ENCODE measurements at places on chromosomes 3 and 15. TPM values are rescaled to one million over a fixed set of nuclear protein-coding genes. Genes with fewer than 3 reads are reported as not detected.

- no peak overlapping the region for H3K27ac ChIP-seq
- H3K4me3 ChIP-seq: no peak overlapping the region
- DNase-seq: no peak
- no peaks in the 10 kb centered on the region for H3K4me1 ChIP-seq
- no peaks in the 10 kb centered on the region for H3K36me3 ChIP-seq
These were observed 58.5 kb downstream of the BBX start for GRCh38 chr3:107581230-107581629.

- no peak overlapping the region for H3K27ac ChIP-seq
- peaks cover 8% of the 10 kb centered on the region for H3K4me1 ChIP-seq
- no peaks in the 10 kb centered on the region for H3K36me3 ChIP-seq
These were observed 461.8 kb downstream of the MAGI1 start for GRCh38 chr3:65576966-65577365.

- H3K36me3 ChIP-seq: no peaks in the 10 kb centered on the region
- no peak for DNase-seq
- no peaks in the 10 kb centered on the region for H3K27me3 ChIP-seq
- no peaks in the 10 kb centered on the region for H3K4me1 ChIP-seq
- H3K4me3 ChIP-seq: no peak overlapping the region
These were observed 38.0 kb upstream of the XCR1 start for GRCh38 chr3:46065294-46065705.

DNA sequence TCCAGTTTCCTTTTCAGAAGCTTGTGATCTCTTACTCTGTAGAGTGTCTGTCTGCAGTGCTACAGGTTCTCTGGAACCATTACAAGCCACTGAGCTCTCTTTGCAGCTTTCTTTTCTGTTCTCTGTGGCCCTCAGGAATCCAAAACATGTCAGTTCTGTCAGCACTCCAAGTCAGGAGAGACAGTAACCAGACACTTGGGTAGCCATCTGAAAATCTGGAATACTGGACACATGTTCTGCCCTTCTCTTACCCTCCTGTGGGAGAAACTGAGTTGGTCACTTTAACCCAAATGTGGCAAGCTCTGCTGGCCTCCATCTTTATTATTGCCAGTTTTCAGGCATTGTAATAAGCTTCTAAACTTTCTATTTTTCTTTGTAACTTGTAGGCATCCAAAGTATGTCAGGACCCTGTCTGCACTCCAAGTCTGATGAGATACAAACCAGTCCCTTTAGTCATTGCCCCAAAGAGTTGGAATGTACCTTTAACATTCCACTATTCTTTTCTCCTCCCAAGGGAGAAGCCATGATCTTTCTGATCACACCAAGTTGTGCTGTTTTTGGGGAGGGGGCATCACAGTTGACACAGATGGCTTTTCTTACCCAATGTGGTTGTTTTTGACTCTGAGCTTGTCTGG lies 183.7 kb downstream of the DPH6 start:
- H3K4me1 ChIP-seq: no peaks in the 10 kb centered on the region
- no peak for DNase-seq
- H3K27me3 ChIP-seq: no peaks in the 10 kb centered on the region

DNA sequence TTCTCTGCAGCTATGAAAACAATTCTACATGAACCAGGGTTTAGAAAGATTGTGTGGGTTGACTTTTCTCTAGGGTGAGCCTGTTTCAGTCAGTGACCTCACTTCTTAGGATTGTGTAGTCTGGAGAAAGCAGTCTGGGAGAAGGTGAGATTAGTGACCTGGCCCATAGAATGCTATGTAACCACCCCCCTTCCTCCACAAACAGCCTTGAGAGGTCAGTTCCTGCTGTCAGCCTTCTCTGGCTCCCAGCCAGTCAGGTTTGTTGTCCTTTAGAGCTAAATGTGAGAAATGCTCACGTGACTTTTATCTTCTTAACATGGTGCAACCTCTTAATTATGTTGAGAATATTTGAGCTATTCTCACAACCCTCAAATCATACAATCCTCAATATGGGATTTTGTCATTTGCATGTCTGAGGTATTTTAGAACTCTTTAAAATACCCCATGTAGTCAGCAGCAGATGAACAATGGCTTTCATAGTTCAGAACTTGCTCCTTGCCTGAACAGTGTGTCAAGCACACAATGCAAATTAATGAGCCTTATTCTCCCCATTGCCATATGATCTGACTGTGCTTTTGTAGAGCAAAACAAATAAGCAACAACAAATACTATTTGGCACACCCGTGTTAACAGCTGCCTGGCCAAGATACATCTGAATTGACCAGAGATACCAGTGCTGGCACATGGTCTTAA lies 311.6 kb downstream of the CNTN6 start:
- DNase-seq: no peak
- H3K27ac ChIP-seq: no peak overlapping the region
- no peaks in the 10 kb centered on the region for H3K4me1 ChIP-seq
- no peaks in the 10 kb centered on the region for H3K27me3 ChIP-seq
- H3K4me3 ChIP-seq: no peak overlapping the region

DNA sequence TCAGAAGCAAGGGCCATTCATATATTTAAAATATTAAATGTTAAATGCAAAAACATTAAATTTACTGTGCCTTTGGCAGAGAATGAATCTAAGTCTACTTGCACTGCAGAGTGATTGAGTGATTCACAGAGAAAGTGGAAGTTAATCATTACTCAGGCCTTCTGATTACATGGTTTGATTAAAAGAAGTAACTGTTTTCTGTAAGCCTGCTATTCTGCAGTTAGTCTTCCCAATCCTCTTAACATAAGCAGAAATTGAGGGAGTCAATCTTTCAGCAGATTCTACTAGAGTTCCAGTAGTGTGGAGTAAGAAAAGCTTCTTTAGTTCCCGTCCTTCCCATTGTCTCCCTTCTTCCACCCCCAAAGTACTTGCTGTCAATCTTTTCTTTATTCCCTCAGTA lies 1.5 kb downstream of the NLGN1 start:
- H3K4me1 ChIP-seq: peaks cover 30% of the 10 kb centered on the region
- DNase-seq: no peak
- H3K4me3 ChIP-seq: no peak overlapping the region
- peaks cover 11% of the 10 kb centered on the region for H3K27me3 ChIP-seq
- H3K27ac ChIP-seq: no peak overlapping the region

DNA sequence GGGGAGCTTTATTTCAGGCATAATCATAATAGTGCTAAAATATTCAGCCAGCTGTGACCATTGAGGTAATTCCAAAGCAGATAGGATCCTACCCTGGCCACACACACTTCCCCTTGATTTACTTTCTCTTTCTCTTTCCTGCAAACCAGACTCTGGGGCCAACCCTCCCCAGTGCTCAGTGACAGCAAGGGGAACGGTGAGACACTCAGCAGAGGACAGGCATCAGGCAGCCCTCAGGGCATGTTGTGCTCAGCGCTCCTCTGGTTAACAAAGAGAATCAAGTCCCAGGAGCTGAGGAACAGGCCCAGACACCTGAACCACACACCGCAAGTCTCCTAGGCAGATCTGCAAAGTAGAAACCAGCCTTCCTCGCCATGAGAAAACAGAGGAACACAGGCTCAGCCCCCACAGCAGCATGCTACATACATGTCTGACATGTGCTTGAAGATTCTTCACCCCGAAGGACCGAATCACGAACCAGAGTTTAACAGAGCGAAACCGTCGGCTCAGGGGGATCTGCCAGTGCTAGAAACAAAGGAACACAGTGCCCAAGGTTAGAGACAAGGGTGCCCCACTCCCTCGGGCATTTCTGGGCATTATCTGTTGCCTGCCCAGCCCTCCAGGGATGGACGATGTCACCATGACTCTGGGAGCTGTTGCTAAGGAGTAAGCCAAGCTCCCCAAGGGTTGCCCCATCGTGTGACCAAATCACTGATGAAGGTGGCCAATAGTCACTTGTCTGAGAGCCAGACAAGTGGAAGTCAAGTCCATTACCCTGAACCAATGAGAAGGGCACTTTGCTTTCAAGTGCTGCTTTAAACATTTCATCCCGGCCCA lies 17.5 kb downstream of the HDC start:
- H3K36me3 ChIP-seq: no peaks in the 10 kb centered on the region
- no peaks in the 10 kb centered on the region for H3K27me3 ChIP-seq
- peaks cover 70% of the 10 kb centered on the region for H3K4me1 ChIP-seq
- peak overlapping the region; percentile 88 for H3K27ac ChIP-seq

- H3K4me3 ChIP-seq: no peak overlapping the region
- DNase-seq: peak; percentile 72
- no peaks in the 10 kb centered on the region for H3K27me3 ChIP-seq
- H3K27ac ChIP-seq: no peak overlapping the region
- peaks cover 2% of the 10 kb centered on the region for H3K36me3 ChIP-seq
These were observed 11.0 kb downstream of the TEX264 start for GRCh38 chr3:51682079-51682478.

DNA sequence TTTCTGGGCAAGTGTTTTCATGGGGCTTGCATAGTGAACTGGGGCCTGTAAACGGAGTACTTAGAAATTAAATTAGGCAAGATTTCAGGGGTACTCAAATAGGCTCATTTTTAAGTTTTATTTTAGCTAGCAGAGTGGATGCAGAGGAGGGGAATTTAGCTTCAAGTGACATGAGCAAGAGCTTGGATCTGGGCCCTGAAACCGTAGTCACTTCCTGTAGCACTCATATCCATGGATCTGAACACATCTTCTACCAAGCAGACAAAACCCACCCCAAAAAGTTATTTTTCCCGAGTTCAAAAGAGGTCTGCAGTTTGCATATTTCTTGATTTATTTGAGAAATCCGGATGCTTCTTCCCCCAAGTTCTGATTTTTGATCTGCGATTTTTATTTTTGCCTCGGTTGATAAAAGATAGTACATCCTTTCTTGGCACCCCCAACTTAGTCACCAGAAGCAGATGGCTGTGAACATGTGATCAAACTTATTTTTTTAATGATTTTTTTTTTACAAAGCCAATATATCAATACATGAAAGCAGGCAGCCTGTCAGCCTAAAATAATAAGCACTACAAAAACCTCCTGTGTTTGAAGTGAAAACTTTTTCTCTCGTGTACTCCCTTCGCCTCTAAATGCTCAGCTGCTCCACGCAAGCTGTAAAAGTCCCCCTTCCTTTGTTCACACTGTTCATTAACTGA lies 36.6 kb upstream of the STT3B start:
- H3K4me3 ChIP-seq: no peak overlapping the region
- H3K4me1 ChIP-seq: no peaks in the 10 kb centered on the region
- no peak for DNase-seq
- H3K36me3 ChIP-seq: no peaks in the 10 kb centered on the region
- H3K27me3 ChIP-seq: no peaks in the 10 kb centered on the region

- no peaks in the 10 kb centered on the region for H3K36me3 ChIP-seq
- H3K4me3 ChIP-seq: no peak within 1 kb of the TSS
- DNase-seq: peak; percentile 78
- peaks cover 5% of the 10 kb centered on the region for H3K4me1 ChIP-seq
- H3K27me3 ChIP-seq: no peaks in the 10 kb centered on the region
These were observed at the start of gene MYZAP for GRCh38 chr15:57591822-57592367. TSS of gene MYZAP (plus strand) at chr15:57591904. CDS start at chr15:57592035, 131 bp downstream.

DNA sequence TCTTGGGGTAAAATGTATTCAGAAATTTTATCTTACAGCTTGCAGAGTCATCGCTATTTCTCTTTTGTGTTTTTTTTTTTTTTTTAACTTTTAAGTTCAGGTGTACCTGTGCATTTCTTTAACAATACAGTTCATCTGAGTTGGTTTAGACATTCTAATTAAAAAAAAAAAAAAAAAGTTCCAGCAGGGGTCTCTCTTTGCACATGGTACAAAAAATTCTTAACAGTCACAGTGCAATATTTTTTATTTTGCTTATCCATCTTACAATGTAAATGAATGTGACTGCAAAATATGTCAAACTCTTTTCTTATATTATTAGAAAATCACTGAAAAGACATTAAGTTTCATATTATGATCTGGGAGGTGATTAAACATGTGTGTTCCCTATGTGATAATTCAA lies 47.5 kb upstream of the SLC9A9 start:
- H3K36me3 ChIP-seq: no peaks in the 10 kb centered on the region
- H3K27me3 ChIP-seq: no peaks in the 10 kb centered on the region
- no peak overlapping the region for H3K4me3 ChIP-seq
- H3K27ac ChIP-seq: no peak overlapping the region
- DNase-seq: no peak
- H3K4me1 ChIP-seq: no peaks in the 10 kb centered on the region

GRCh38 chr3:170529346-170529745 lies 56.5 kb downstream of the SLC7A14 start:
- H3K4me3 ChIP-seq: no peak overlapping the region
- no peaks in the 10 kb centered on the region for H3K27me3 ChIP-seq
- H3K4me1 ChIP-seq: no peaks in the 10 kb centered on the region
- no peaks in the 10 kb centered on the region for H3K36me3 ChIP-seq

- no peak overlapping the region for H3K4me3 ChIP-seq
- no peak for DNase-seq
- H3K36me3 ChIP-seq: no peaks in the 10 kb centered on the region
- no peak overlapping the region for H3K27ac ChIP-seq
- H3K4me1 ChIP-seq: peaks cover 2% of the 10 kb centered on the region
- no peaks in the 10 kb centered on the region for H3K27me3 ChIP-seq
These were observed 5.1 kb downstream of the CDIN1 start for GRCh38 chr15:36584511-36584910.

- no peaks in the 10 kb centered on the region for H3K36me3 ChIP-seq
- H3K4me1 ChIP-seq: no peaks in the 10 kb centered on the region
- no peak overlapping the region for H3K4me3 ChIP-seq
- H3K27ac ChIP-seq: no peak overlapping the region
These were observed 224.2 kb upstream of the CHRNA7 start for GRCh38 chr15:31806106-31806505.

DNA sequence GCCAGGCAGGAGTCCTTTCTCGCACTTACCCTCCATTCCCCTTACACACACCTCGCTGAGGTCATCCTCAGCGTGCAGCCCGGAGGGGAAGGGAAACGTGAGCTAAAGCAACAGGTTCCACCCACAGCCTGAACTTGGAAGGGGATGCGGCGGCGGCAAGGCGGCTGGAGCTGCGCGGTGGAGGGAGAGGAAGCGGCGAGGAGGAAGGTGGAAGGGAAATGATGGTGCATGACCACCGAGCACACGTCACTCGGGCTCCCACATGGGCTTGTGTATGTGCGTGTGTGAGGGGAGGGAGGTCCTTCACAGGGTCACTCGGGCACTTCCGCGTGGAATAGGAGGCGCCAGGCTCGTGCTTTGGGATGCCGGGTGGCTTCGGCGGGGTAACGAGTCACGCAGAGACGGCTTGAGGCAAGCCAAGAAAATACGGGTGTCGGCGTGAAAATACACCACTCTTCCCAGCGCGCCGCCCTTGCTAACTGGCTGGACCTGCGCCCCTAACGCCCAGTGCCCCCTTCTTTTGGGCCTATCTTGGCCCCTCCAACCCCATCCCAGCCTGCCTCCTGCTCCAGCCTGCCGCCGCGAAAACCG lies 225.5 kb upstream of the IL12A start:
- H3K27ac ChIP-seq: peak overlapping the region; percentile 98
- no peaks in the 10 kb centered on the region for H3K36me3 ChIP-seq
- no peak for DNase-seq

- DNase-seq: peak; percentile 30
- peak overlapping the region; percentile 62 for H3K27ac ChIP-seq
- no peaks in the 10 kb centered on the region for H3K36me3 ChIP-seq
- H3K4me1 ChIP-seq: peaks cover 22% of the 10 kb centered on the region
- peak overlapping the region; percentile 27 for H3K4me3 ChIP-seq
These were observed 21.4 kb downstream of the FEM1B start for GRCh38 chr15:68298882-68299381.

Gene MYLK
- total RNA-seq: 158 TPM

Gene EPHA3
- total RNA-seq: 1.6 TPM

Gene PLSCR2
- total RNA-seq: 0.25 TPM

Gene SETD2
- 37.6 TPM for total RNA-seq

Gene C2CD4A
- total RNA-seq: not detected

Gene PDE12
- 17.8 TPM for total RNA-seq

Gene PAQR5
- total RNA-seq: 1.1 TPM

Gene DNASE1L3
- 76.1 TPM for total RNA-seq

Gene ARPC4
- 53.3 TPM for total RNA-seq

Gene ARNT2
- 0.75 TPM for total RNA-seq
